Thoracic aorta (tissue), 2 donors: ENCODE measurements at places on chromosomes 5 and 9.

DNA sequence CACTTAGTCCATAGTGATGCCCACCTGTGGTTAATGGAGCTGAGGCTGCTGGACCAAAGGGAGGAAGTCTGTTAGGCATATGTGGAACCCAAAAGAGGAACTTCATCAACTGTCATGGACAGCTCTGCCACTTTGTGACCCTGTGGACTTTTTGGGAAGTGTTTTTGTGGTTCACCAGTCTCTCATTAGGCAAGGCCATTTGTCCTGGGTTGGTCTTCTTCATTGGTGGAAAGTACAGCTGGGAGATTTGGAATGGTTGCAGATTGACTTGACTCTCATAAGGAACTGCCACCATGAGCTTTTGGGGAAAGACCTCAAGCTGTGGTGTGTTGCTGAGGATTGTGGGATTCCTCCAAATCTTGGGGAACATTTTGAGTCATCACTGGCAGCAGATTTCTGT, 31.9 kb upstream of the IL12B start:
- no peak for DNase-seq

- DNase-seq, result no peak
These were observed 621 bp downstream of the NR6A1 start for GRCh38 chr9:124770359-124771020.

GRCh38 chr5:123950701-123951581, 439.0 kb downstream of the CSNK1G3 start:
- no peak for DNase-seq

- DNase-seq, result peak; percentile 19
These were observed 4.4 kb downstream of the SVEP1 start for GRCh38 chr9:110575169-110575568.

GRCh38 chr5:129461711-129462332, 1.7 kb downstream of the ADAMTS19 start:
- DNase-seq, result no peak

DNA sequence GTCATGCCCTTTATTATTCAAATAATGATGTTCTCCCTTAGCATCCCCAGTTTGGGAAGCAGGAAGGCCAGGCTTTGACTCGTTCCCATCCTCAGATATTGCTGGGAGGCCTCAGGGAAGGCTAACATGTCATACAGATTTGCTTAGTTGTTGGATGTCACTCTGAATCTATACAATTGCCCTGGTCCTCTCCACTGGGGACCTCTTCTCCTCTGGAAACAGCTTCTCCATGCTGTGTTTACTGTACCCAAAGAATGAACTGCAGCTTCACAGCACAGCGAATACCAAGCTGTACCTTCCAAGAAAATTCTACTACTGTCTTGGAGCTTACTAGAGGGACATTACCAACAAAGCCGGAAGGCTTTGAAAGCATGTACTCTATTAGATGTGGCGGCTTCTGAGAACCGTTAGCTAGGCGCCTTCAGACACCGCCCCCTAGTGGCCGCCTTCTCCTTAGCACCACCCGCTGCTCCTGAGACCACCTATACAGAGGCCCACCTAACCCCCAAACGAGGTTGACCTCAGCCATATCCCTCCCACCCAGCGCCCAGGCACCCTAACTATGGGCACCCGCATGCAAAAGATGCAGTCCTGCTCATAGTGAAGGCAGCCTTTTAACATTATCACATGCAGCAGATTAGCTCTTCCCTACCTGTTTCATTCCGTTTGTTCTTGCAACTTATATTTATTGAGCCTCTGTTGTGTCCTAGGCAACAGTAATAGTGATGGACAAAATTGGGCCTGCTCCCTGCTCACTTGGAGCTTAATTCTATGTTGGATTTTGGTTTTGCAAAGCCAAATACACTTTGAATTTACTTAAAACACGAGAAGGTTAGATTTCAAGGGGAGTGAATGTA, 34.9 kb upstream of the FOXI1 start:
- DNase-seq, result no peak

- DNase-seq, result no peak
These were observed 470 bp downstream of the HBEGF start for GRCh38 chr5:140345919-140346347.

GRCh38 chr5:180823346-180823745, 20.7 kb upstream of the MGAT1 start:
- DNase-seq, result no peak

DNA sequence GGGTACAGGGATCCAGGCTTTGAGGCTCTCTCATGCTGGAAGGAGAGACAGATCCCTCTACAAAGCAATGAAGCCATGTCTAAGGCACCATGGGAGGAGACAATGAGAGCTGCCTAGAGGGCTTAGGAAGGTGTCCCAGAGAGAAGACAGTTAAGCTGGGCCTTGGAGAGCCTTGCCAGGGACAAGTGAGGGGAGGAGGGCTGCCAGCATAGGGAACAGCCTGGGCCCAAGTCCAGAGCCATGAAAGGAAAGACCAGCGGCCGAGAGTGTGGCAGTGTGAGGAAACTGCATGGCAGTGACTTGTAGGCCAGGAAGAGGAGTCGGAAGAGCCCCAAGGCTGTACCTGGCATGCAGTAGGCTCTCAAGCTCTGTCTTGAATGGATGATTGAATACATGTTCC, 88.5 kb downstream of the PSD2 start:
- DNase-seq, result no peak

DNA sequence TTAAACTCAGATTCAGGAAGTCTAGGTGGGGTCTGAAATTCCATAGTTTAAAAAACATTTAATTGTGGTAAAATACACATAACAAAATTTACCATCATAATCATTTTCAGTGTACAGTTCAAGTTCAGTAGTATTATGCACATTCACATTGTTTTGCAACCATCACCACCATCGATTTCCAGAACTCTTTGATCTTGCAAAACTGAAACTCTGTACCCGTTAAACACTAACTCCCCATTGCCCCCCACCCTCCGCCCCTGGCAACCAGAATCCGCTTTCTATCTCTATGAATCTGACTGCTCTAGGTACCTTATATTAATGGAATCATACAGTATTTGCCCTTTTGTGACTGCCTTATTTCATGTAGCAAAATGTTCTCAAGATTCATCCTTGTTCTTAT, 117.5 kb downstream of the CEP120 start:
- no peak for DNase-seq

GRCh38 chr9:107462691-107463090, 26.9 kb downstream of the KLF4 start:
- no peak for DNase-seq

DNA sequence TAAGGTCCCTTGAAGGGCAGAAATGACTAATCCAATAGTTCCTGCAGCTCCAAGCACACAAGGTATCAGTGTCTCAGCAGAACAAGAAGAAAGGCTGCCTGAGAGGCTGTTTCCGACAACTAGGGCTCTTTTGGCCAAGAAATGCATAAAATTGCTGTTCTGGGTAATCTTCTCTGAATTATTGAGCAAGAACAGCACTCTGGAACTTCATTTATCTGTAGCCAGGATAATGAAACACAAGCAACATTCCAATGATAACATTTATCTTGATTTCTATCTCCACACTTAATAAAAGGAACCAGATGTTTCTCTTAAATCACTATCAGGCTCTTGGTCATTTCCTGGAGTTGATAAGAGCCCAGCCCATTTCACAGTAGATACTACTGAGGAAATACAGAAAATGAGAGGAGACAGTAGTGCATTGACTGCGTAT, 17.0 kb upstream of the AUH start:
- DNase-seq, result no peak

DNA sequence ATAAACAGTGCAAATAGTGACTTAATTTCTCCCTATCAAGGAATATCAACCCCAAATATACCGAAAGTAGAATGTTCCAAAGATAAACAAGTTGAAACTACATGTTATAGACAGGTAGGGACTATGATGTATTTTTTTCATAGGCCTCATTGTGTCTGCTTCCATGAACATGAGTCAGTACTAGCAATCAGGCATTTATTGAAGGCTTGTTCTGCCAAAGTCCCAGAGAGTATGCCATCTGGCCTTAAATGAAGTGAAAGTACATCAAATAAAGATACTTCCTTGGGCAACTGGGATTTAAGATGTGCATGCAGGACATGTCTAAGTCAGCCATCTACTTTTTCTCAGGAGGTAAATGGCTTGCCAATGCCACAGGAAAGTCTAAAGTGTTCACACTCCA, 6.5 kb downstream of the GHR start:
- DNase-seq, result no peak

DNA sequence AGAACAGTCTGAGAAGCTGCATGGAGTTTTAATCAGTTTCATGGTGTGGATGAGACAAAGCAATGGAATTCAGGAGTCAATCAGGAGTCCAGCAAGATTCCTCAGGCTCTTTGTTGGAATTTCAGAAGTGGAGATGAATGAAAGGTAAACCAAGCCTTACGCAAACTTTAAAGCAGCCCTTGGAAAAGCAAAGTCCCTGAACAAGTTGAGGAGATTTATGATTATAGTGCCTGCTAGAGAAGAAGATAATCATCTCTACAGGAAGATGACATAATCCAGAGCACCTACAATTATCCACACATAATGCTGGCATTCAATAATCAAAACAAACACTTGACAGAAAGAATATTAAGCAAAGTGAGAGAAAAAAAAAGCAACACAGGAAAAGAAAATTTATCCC, 1380.1 kb upstream of the NUDT12 start:
- no peak for DNase-seq

DNA sequence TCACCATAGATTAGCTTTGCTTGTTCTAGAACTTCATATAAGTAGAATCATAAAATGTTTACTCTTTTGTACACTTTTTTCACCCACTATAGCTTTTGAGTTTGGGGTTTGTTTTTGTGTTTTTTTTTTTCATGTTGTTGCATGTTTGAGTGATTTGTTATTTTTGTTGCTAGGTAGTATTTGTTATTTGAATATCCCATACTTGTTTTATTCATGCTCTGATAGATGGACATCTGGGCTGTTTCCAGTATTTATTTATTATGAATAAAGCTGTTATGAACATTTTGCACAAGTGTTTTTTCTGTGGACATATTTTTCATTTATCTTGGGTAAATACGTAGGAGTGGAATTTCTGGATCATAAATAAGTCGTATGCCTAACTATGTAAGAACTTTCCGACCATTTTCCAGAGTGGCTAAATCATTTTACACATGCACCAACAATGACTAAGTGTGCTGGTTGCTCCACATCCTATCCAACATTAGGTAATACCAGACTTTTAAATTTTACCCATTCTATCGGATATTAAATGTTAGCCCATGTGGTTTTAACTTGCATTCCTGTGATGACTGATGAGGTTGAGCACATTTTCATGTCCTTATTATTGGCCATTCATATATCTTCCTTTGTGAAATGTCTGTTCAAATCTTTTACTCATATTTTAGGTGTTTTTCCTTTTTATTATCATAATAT, 69.1 kb upstream of the NR4A3 start:
- no peak for DNase-seq

DNA sequence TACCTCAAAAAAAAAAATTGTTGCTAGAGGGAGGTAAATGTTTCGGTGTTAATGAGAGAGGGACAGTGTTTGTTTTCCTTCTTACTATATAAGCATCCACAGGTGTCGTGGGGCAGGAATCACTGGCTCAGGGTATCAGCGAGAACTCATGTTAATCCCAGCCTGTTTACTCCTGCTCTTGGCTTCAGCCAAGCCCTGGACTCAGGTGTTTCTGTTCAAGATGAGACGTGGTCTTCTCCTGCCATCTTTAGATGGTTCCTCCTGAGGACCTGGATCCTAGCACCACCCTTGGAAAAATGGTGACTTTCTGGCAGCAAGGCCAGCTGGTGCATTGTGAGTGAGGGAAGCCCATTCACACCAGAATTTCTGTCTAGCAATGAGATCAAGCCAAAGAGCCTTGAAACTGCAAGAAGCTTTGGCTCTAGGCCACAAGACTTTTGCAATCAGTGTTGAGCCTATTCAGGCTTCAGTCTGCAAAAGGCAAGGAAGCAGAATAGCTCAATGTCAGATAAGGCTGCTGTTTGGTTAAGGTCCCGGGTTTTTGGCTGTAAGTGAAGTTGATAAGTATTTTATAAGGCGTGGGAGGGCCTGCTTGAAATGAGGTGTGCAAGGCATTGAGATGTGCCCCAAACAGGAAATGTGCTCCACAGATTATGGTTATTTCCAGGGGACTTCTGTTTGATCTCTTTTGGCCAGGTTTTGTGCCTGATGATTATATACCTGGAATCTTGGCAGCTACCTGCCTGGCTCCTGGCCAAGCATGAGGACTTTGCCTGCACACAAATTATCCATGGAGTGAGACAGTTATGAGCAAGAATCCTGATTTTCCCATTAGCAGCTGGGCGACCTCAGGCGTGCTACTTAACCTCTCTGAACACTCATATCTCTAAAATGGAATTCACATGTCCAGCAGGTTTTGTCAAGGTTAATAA, 99.8 kb downstream of the TENT4A start:
- DNase-seq, result peak; percentile 36

- DNase-seq, result no peak
These were observed 304.8 kb upstream of the TLE4 start for GRCh38 chr9:79266986-79267385.

GRCh38 chr5:12865529-12865928, 961.3 kb upstream of the CTNND2 start:
- DNase-seq, result no peak

DNA sequence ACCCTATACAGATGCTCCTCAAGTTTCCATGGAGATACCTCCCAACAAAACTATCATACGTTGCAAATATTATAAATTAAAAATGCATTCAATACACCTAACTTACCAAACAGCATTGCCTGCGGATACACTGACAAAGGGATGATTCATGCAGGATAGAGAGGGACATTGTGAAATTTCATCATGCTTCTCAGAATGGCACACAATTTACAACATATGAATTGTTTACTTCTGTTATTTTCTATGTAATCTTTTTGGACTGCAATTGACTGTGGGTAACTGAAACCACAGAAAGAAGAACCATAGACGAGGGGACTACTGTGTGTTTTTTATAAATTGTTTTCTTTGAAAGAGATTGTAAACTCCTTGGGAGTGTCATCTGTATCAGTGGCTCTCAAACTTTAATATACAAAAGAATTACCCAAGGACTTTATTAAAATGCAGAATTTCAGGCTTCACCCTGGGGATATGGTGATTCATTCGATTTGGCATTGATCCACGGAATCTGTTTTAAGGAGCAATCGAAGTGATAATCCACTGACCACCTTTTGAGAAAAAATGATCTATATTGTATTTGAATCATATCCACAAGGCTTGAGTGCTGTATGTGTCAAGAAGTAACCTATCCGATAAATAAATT, 146.4 kb downstream of the SGCD start:
- no peak for DNase-seq

DNA sequence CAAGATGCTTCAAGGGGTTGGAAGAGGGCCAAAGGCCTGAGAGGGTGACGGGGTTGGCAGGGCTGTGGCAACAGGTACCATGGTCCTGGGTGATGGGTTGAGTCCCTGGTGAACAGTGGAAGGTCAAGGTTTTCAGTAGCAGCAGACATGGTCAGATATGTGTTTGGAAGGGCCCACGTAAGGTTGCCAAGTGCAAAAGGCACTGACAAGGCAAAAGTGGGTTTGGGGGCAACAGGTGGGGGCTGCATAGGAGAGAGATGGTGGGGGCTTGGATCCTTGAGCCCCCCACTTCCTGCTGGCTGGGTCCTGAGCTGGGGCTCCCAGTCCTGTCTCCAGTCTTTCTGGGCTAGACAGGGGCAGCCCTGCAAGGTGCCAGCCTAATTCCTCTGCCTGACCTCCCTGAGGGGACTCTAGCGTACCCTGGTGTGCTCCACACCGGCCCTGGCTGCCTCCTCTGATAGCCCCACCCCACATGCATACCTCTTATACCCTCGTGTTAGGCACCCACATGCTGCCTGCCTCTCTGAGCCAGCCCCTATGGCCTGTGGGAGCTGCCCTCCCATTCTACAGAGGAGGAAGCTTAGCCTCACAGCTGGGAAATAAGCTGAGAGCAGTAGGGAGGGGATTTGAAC, 20.9 kb upstream of the NSD1 start:
- no peak for DNase-seq
